Fibroblast of skin of scalp (primary cell): ENCODE measurements at places on chromosomes 7 and 10.
A peak's percentile ranks its signal among the peaks of the same experiment; 100 is the strongest.

- peak; percentile 16 for DNase-seq
Observed at GRCh38 chr10:73517166-73517888, 21.5 kb upstream of the PPP3CB start.

DNA sequence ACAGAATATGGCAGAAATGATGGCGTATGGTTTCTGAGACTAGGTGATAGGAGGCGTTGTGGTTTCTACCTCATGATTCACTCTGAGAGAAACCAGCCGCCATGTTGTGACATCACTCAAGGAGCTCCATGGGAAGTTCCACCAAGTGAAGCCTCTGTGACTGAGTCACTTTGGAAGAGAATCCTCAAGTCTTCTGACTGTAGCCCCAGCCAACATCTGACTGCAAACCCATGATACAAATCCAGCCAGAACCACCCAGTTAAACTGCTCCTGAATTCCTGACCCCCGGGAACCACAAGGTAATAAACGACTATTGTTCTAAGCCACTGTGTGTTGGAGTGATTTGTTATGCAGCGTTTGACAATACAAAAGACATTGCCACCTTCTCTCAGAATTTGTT is 91.1 kb upstream of the CARD11 start:
- no peak for DNase-seq

DNA sequence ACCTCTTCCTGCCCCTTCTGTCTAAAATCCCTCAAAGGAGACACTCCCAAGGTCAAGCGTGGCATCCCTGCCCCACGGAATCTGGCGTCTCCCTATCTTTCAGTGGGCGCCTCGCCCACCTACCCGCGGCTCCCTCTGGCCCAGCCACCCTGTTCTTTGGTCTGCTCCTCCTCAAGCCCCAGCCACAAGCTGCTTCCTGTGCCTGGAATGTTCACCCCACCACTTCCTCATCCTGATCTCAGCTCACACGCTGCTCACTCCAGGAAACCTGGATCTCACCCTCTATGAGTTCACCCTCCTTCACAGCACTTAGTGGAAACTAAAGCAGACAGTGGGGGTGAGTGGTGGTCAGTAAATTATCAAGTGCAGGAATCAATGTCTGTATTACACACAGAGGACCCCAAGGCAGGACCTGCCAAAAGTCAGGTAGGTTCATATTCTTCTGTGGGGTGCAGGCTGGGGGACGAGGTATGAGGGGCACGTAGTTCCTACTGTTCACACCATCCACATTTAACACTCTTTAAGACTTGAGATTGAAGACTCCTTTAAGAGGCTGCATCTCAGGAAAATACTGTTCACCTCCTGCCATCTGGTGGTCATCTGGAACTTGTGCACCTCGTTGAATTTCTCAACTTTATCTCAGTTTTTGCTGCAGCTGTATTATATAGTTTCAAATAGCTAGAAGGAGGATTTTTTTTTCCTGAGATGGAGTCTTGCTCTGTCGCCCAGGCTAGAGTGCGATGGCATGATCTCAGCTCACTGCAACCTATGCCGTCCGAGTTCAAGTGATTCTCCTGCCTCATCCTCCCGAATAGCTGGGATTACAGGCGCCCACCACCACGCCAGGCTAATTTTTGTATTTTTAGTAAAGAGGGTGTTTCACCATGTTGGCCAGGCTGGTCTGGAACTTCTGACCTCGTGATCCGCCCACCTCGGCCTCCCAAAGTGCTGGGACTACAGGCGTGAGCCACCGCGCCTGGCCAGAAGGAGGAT is 166.6 kb downstream of the ARHGAP21 start:
- DNase-seq = peak; percentile 71

- peak; percentile 82 for DNase-seq
Observed at GRCh38 chr7:139452958-139453672, 30.4 kb downstream of the KLRG2 start.

- no peak for DNase-seq
Observed at GRCh38 chr10:69659241-69660038, 29.4 kb downstream of the FAM241B start.

DNA sequence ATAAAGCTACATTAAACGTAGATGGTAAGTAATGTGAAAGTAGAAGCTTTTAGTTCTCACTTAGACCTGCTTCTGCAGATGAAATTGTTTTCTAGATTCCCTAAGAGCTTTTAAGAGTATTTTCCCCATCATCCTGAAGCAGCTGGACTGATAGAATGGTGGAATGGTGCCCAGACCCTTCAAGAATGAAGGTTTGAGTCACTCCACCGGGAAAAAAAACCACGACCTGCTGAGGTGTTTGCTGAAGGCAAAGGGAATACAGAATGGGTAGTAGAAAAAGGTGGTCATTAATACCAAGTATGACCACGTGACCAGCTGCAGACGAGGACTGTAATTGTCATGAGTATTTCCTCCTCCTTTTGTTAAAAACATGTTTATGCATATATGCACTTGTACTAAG is 79.2 kb upstream of the PTPRZ1 start:
- no peak for DNase-seq

- DNase-seq = peak; percentile 17
Observed at GRCh38 chr7:149415391-149416071, 45.3 kb downstream of the ZNF777 start.

DNA sequence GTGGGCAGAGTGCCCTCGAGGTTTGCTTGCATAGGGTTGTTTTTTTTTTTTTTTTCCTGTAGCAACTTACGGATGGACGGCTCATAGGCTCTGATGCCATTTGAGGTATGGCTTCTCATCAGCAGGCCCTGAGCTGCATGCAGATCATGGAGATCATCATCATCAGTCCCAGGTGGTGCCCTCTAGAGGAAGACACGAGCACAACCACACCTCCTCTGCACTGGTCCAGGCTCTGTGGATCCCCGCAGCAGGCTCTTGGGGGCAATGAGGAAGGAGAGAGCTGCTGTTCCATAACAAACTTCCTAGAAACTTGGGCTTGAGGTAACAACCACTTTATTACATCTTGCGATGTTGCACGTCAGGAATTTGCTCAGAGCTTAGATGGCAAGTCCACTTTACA is 132.7 kb upstream of the CXCL12 start:
- no peak for DNase-seq

DNA sequence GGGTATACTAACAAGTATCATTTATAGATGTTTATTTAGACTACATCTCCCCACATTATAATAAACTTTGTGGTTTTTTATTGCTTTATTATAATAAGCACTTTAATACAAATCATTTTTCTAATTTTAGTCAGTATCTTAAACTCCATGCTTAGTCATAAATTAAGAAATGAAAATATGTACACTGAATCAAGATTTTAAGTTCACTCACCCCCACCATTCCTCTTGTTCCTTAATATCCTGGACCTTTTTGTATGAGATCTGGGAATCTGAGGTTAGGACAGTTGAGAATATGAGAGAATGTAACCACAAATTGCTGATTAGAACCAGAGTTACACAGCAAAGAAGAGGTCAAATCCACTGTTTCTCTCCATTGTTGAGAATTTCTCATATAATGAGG is 93.6 kb upstream of the WNT16 start:
- peak; percentile 58 for DNase-seq

- no peak for DNase-seq
Observed at GRCh38 chr10:70321233-70321632, 37.4 kb upstream of the NPFFR1 start.

DNA sequence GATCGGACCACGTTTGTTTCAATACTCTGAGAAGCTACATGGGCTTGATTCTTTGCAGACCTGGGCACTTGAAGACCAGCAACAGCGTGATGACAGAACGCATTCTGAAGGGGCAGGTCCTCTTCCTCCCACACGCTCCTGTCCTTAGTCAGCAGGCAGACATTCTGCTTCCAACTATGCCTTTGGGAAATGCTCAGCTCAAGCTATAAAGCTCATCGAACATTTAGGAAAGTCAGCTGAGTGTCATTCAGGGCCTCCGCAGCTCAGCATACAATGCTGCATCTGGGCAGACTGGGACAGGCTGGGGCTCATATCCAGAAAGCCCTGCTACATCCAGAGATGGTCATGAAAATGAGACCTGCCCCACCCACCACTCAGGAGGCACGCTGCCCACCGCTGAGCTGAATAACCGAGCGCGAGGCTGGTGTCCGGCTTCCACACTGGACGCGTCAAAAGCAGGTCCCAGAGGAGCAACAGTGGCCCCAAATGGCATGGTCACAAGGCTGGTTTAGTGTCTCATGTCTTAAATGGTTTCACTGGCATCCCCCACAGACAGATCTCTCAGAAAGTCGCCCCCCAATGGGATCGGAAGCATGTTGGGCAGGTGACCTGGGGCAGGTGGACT is 274.0 kb downstream of the DNAJB6 start:
- no peak for DNase-seq

GRCh38 chr10:18203471-18203870 is 63.2 kb downstream of the CACNB2 start:
- DNase-seq = no peak
